ENCODE measurements at places on chromosomes 7 and 10.

DNA sequence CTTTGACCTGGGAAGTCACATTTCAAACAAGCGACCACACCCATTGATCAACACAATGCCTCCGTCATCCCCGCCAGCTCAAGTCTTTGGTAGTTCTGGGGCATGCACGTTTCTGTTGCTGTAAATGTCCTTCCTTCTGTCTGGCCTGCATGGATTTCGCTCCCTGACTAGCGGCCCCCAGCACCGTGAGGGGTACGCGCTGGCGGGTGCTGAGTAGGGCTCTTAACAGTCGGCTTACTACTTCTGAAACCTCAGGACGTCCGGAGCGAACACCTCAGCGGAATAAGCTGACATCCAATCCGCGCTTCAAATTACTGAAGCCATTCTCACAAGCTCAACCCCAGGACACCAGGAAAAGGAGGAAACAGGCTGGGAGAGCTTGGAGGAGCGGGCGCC is 505 bp downstream of the NUDCD3 start:
- no peak for DNase-seq

DNA sequence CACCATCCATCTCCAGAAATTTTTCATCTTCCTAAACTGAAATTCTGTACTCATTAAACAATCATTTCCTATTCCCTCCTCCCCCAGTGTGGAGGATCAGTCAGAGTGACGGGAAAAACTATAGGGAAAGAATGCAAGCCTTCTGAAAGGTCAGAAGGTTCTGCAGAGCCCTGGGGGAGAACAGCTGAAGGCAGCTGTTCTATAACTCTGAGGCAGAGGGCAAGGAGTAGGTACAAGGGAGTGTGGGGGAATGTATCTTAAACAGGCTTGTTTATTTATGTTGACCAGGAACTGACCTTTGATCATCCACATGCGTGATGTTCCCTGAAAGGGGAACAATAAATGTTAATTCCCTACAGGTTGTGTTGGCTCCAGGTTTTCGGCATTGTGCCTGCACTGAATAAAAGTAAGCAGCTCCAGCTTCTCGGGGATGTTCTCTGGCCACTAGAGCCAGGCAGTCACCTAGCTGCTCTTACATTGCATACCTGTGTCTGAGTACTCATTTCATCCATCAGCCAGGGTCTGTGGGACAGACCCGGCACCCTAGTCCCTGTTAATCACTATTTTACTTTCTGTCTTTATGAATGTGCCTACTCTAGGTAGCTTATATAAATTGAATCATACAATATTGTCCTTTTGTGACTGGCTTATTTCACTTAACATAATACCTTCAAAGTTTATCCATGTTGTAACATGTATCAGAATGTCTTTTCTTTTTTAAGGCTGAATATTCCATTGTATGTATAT is 5.8 kb downstream of the IFIT1 start:
- DNase-seq: no peak

GRCh38 chr10:125274961-125275360 is 114.6 kb upstream of the CTBP2 start:
- DNase-seq: no peak

GRCh38 chr10:79385392-79385795 is 38.1 kb downstream of the PPIF start:
- DNase-seq: no peak

GRCh38 chr10:44325596-44326307 is 59.1 kb downstream of the CXCL12 start:
- no peak for DNase-seq

DNA sequence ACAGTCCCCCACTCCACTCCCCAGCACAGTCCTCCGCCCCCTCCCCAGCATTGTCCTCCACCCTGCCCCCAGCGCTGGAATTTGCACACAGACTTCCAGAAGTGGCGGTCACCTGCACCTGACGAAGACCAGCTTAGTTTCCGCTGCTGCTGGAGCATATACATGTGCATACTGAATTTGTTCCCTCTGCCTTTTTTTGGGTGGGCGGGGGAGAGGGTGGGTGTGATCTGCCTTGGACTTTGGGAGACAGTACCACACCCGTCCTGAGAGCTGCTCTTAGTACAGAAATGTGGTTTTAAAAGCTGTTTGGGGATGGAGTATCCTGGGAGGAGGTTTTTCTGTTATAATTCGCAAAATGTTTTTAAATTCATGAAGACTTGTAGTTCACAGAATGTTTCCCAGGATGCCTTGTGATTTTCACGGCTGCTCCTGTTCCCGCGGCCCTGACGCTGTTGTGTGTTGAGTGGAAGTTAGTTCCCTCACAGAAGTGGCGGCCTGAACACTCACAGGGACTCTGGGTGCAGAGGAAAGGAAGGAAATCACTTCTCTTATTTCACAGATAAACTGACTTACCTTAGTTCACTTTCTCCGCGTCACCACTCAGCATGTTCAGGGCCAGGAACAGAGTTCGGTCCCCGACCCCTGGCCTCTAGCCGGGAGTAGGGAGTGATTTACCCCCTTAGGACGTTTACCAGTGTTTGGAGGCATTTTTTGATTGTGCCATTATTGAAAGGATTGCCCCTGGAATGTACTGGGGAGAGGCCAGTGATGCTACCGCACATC is 18.6 kb downstream of the PFKP start:
- no peak for DNase-seq

DNA sequence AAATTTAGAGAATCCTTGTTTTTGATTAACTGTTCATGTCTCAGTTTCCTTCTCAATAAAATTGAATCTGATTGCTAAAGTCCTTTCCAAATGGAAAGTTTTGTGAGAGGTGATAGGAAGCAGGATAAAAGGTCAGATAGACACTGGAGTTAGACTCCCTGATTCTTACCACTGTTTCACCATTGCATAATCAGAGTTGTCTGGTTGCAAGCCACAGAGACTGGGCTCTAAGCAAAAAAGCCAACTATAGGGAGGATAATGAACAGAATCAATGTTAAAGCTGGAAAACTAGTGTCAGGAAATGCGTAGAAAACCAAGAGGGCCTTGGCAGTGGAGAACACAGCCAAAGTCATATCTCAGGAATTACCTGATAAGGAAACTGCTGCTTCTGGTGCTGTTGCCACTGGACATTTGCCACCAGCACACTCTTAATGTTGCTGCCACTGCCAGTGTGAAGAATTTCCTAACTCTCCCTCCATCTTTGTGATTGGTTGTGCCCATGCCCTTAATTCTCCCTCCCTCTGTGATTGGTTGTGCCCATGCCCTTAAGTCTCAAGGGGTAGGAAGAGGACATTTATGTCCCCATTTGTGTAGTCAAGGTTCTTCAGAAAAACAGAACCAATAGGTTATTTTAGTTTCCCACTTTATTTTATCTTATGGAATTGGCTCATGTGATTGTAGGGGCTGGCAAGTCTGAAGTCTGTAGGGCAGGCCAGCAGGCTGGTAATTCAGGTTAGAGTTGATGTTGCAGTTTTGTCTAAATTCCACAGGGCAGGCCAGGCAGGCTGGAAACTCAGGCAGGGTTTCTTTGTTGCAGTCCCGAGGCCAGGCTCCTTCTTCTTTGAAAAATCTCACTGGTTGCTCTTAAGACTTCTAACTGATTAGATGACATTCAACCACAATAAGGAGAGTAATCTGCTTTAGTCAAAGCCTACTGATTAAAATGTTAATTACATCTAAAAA is 639.0 kb downstream of the REEP3 start:
- no peak for DNase-seq

Data from SK-MEL-5 (cell line).